ENCODE measurements at places on chromosomes 7 and 10. TPM values are rescaled to one million over a fixed set of nuclear protein-coding genes. Genes with fewer than 3 reads are reported as not detected.
A peak's percentile ranks its signal among the peaks of the same experiment; 100 is the strongest.

Gene EMX2
- total RNA-seq: not detected

Gene ZP3
- 0.84 TPM for total RNA-seq

Gene INMT
- total RNA-seq: 501 TPM

Gene VWDE
- 0.90 TPM for total RNA-seq

Gene TUBAL3
- not detected for total RNA-seq

Gene KCNH2
- total RNA-seq: 3.6 TPM

Gene LIPN
- total RNA-seq: 1.0 TPM

Gene ZNF746
- total RNA-seq: 17.0 TPM

DNA sequence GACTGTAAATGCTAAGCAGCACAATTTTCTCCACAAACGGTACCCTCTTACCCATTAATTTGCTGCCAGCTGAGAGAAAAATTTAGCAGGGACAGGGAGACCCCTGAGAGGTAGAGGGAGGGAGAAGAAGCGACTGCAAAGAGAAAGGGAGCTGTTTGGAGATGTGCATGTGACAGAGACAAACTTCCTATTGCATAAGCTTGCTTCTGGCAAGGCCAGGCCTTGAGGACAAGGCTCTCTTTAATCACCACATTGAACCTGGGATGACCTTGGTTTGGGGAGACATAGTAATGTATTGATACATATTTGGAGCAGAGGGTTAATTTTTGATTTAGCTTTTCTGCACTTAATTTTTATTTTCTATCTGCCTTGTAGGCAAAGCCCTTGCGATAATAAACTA is 31.1 kb upstream of the HIBADH start:
- no peak for DNase-seq
- no peaks in the 10 kb centered on the region for H3K4me1 ChIP-seq
- H3K27me3 ChIP-seq: no peaks in the 10 kb centered on the region
- no peak overlapping the region for H3K27ac ChIP-seq

GRCh38 chr7:147852833-147853232 is 737.7 kb upstream of the C7orf33 start:
- H3K4me1 ChIP-seq: no peaks in the 10 kb centered on the region
- DNase-seq: no peak
- no peak overlapping the region for H3K4me3 ChIP-seq

GRCh38 chr10:100502926-100503494 is 16.7 kb downstream of the SEC31B start:
- H3K4me1 ChIP-seq: no peaks in the 10 kb centered on the region
- H3K27me3 ChIP-seq: no peaks in the 10 kb centered on the region
- H3K27ac ChIP-seq: no peak overlapping the region
- no peak overlapping the region for H3K4me3 ChIP-seq

DNA sequence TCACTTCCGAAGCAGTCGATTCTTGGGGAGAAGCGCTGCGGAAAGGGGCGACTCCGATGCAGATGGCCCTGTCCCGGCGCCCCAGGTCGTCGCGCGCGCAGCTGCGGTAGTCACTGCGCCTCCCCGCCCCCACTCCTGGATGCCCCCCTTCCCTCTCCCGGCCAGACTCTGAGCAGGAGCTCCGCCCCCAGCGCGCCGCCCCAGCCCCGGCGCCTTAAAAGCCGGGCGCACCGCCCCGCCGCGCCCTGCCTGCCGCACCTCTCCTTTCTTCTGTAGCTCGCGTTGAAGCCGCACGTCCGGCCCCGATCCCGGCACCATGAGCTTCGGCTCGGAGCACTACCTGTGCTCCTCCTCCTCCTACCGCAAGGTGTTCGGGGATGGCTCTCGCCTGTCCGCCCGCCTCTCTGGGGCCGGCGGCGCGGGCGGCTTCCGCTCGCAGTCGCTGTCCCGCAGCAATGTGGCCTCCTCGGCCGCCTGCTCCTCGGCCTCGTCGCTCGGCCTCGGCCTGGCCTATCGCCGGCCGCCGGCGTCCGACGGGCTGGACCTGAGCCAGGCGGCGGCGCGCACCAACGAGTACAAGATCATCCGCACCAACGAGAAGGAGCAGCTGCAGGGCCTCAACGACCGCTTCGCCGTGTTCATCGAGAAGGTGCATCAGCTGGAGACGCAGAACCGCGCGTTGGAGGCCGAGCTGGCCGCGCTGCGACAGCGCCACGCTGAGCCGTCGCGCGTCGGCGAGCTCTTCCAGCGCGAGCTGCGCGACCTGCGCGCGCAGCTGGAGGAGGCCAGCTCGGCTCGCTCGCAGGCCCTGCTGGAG is at the start of gene INA:
TSS of gene INA (plus strand) at position 243 of the 817 bp plus-strand sequence. CDS start at position 317, 74 bp downstream.
- no peak within 1 kb of the TSS for H3K27ac ChIP-seq
- peaks cover 64% of the 10 kb centered on the region for H3K27me3 ChIP-seq
- peak within 1 kb of the TSS; percentile 33 for H3K4me3 ChIP-seq
- no peaks in the 10 kb centered on the region for H3K36me3 ChIP-seq
- peaks cover 7% of the 10 kb centered on the region for H3K4me1 ChIP-seq

DNA sequence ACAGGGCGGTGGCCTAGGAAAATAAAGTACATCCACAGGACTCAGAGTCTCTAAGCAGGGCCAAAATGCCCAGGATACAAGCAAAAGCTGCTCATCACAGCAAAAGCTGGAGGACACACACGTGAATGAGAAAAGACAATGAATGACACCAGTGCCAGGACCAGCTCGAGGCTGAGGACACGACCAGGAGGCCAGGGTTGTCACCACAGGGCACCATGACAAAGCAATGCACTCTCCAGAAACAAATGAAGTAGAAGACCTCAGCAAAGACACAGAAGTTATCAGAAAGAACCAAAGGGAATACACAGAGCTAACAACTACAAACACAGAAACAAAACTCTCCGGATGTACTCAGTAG is 92.1 kb downstream of the FOXL3 start:
- H3K4me3 ChIP-seq: no peak overlapping the region
- no peak overlapping the region for H3K27ac ChIP-seq
- no peaks in the 10 kb centered on the region for H3K27me3 ChIP-seq
- H3K4me1 ChIP-seq: peaks cover 26% of the 10 kb centered on the region

- DNase-seq: no peak
- no peak overlapping the region for H3K27ac ChIP-seq
- H3K4me3 ChIP-seq: no peak overlapping the region
These were observed 72.1 kb downstream of the GRB10 start for GRCh38 chr7:50710441-50711154.

- peaks cover 18% of the 10 kb centered on the region for H3K27me3 ChIP-seq
- H3K36me3 ChIP-seq: no peaks in the 10 kb centered on the region
- no peak overlapping the region for H3K27ac ChIP-seq
- H3K4me1 ChIP-seq: no peaks in the 10 kb centered on the region
These were observed 40.0 kb downstream of the HIF1AN start for GRCh38 chr10:100575585-100576281.

DNA sequence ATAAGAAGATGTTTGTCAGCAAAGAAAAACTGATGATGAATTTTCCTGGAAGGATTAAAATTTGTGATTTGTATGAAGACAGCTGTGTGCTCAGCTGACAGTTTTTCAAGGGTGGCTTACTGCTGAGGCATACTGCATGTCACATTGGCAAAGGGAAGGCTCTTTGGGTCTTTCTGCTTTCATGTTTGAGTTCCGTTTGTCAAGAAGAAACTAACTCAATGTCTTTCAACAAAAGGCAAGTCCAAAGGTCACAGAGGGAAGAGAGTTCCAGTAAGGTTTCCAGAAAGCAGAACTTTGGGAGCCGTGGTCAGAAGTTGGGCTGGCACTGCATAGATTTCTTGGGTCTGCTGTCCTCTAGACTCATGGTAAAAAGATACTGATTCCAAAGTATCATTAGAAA is 16.9 kb downstream of the DYDC2 start:
- H3K36me3 ChIP-seq: no peaks in the 10 kb centered on the region
- no peaks in the 10 kb centered on the region for H3K27me3 ChIP-seq
- H3K27ac ChIP-seq: no peak overlapping the region
- DNase-seq: no peak
- H3K4me1 ChIP-seq: no peaks in the 10 kb centered on the region

- no peak overlapping the region for H3K4me3 ChIP-seq
- no peak for DNase-seq
- no peak overlapping the region for H3K27ac ChIP-seq
- H3K36me3 ChIP-seq: no peaks in the 10 kb centered on the region
- no peaks in the 10 kb centered on the region for H3K27me3 ChIP-seq
These were observed 340.3 kb downstream of the CXCL12 start for GRCh38 chr10:44044549-44044948.

- no peaks in the 10 kb centered on the region for H3K36me3 ChIP-seq
- H3K4me1 ChIP-seq: no peaks in the 10 kb centered on the region
- no peak overlapping the region for H3K4me3 ChIP-seq
- H3K27me3 ChIP-seq: peaks cover 5% of the 10 kb centered on the region
These were observed 25.2 kb downstream of the ATRNL1 start for GRCh38 chr10:115118346-115118745.

GRCh38 chr7:120920591-120921274 is 29.8 kb upstream of the ING3 start:
- no peaks in the 10 kb centered on the region for H3K27me3 ChIP-seq
- DNase-seq: no peak
- H3K4me1 ChIP-seq: no peaks in the 10 kb centered on the region

DNA sequence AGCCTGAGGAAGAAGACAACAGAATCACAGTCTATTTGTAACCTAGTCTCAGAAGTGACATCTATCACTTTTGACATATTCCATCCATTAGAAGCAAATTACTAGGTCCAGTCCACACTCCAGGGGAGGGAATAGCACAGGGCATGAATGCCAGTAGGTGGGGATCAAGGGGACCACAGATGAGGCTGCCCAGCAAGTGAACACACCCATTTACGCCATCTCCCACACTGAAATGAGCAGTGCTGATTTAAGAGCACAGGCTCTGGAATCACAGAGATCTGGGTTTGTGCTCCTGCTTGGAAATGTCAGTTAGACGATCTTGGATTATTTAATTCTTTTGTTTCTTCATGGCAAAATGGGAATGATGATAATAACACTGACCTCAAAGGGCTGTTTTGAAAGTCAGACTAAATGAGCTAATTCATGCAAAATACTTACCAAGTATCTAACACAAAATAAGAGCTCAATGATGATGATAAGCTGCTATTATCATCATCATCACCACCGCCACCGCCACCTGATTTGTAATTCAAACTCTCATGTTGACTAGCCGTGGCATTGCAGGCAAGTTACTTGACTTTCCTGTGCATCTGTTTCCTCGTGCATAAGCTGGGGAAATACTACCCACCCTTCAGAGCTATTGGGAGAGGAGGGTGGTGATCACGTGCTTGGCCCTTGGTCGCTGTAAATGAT is 138.9 kb upstream of the KLF14 start:
- H3K36me3 ChIP-seq: peaks cover 90% of the 10 kb centered on the region
- H3K27ac ChIP-seq: no peak overlapping the region
- H3K4me1 ChIP-seq: peaks cover 22% of the 10 kb centered on the region
- H3K27me3 ChIP-seq: no peaks in the 10 kb centered on the region
- no peak overlapping the region for H3K4me3 ChIP-seq

- H3K27me3 ChIP-seq: no peaks in the 10 kb centered on the region
- no peaks in the 10 kb centered on the region for H3K4me1 ChIP-seq
- H3K36me3 ChIP-seq: peaks cover 7% of the 10 kb centered on the region
- H3K27ac ChIP-seq: no peak overlapping the region
These were observed 35.4 kb downstream of the CROT start for GRCh38 chr7:87380905-87381304.

All from upper lobe of right lung (tissue), 1 donor.